ENCODE measurements at places on chromosomes 13 and 19.

GRCh38 chr19:17160908-17161307 is 54.2 kb upstream of the USE1 start:
- DNase-seq, result no peak

DNA sequence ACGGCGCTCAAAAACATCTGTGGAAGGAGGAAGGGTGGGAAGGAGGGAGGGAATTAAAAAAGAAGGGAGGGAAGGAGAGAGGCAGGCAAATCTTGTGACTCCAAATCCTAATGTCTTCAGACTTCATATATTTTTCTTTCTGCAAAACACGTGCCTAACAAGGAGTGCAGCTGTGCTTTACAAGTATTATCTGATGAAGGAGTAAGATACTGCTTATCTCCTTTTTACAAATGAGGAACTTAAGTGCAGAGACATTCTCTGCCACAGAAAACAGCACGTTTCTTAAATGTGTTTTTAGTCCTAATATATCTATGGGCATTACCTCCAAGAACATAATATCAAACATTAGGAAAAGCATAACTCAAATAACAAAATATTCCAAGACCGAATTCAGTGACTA is 6.5 kb downstream of the FLT3 start:
- DNase-seq, result no peak

DNA sequence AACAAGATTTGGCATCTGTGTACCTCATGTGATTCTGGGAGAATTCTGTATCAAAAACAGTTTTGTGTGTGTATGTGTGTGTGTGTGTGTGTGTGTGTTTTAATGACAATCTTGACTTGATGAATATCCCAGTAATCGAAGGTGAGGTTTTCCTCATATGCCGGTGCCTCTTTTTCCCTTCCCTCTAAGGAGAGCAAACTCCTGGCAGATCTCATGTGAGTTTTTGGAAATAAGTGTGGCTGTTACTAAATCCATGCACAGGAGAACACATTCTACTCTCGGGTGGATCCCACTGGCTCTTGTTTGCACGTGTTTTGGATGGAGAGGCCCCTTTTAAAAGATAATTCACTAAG is 29.0 kb upstream of the CEBPG start:
- DNase-seq, result no peak

- DNase-seq, result no peak
Measured at GRCh38 chr13:29858667-29859066, 8.2 kb upstream of the UBL3 start.

DNA sequence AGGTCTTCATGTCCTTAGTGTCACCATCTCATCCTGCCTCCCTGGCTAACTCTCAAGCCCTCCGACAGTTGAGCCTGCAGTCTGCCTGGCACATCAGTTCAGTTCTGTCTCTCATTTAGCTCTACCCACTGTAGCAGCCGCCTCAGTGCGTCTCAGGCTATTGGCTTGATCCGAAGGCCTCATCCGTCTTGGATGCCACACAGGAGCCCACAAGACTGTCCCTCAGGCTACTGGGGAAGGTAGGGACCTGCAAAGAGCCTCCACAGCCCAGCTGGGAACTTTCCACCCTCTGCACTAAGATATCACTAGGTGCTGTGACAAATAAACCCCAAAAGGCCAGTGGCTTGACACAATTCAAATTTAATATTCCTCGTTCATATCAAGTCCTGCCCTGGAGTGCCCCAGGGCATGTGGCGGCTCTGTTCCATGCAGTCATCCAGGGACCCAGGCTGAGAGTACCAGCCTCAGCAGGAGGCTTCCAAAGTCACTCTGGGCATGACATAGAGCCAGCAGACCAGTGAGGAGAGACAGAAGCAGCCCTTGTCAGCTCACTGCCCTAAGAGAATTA is 5.7 kb downstream of the VSTM2B start:
- no peak for DNase-seq

DNA sequence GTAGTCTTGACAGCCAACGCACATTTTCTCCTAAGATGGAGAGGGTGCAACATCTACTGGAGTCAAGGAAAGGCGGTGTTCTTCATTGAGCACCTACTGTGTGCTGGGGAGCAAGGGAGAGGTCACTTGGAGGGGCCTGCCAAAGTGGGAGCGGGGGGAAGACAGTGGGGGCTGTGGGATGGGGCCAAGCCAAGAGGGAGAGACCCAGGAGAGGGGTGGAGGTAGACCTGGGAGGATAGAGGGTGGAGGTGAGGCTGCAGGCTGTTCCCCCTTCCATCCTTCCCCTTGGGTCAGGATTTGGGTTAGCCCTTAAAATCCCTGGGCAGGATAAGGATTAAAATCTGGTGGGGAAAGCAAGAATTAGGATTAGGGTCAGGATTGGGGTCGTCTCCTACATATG is 1.7 kb upstream of the PLPP2 start:
- DNase-seq, result no peak

DNA sequence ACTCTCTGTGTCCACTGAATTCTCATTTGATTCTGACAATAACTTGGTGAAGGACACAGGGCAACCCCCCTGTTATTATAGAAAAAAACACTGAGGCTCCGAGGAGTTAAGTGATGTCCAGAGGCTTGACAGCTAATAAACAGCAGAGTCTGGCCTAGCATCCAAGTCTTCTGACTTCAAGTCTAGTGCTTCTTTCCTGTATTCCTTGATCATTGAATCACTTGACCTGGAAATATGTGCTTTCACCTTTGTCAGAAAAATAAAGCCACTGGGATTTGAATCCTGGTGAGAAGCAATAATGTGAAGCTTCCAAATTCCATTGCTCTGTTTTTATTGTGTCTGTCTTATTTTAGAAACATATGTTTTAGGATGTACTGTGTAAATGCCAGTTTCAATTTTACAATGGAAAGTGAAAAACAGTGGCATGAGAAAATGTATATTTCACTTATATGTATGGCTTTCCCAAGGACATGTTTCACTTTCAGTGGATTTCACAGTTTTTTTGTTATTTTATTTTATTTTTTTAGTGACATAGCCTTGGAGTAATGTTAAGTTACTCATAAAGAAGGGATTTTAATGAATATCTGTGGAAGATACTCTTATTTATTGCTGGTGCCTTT is 190.2 kb downstream of the GPC6 start:
- DNase-seq, result no peak

- DNase-seq, result peak; percentile 92
Measured at GRCh38 chr19:10334588-10335351, 1.4 kb upstream of the RAVER1 start.

DNA sequence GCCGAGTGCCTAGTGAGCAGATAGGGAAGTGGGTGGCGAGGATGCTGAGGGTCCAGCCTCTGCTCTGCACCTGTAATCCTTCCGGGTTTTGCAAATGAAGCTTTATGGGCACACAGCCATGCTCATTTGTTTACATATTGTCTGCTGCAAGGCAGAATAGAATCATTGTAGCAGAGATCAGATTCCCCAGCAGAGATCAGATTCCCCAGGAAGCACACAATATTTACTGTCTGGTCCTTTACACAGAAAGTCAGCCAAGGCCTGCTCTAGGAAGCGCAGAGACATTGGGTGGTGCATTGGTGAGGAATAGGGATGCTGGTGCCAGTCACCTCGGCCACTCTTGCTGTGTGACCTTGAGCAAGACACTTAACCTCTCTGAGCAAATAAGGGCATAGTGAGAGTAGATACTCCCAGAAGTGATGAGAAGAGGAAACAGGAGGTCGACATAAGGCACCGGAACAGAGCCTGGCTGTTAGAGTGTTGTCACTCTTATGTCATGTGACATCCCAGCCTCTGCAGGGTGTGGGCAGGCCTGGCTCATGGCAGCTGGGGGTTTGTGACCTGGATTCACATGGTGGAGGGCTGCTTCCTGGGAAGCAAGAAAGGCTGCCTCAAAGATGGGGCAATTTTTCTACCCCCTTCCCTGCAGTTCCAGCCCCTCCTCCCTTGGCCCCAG is 25.6 kb downstream of the CARM1 start:
- DNase-seq, result peak; percentile 93

DNA sequence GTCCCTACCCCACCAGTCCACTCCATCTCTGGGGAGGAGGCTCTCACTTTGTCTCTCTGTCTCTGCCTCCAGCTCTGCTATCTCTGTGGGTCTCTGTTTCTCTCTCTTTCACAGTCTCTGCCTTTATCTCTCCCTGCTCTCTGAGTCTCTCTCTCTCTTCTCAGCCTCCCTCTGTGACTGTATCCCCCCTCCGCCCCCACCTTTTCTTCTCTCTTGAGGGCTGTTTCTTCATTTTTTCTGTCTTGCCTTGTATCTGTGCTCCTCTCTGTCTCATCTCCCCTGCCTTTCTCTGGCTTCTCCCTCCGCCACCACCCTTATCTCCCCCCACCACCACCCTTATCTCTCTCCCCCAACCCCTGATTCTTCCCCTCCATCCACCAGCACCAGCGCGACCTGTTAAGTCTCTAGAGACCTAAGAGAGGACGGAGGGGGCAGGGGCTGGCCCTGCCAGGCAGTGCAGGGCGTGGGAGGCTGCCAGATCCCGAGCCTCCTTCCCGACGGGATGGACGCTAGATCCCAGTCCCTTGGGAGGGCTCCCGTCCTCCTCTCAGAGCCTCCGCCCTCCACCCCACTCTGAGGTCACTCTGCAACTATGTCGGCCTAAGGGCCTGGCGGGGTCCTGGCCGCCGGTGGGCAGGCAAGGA is 1.0 kb downstream of the AXL start:
- DNase-seq, result no peak

GRCh38 chr19:703651-704446 is 4.9 kb upstream of the PALM start:
- peak; percentile 50 for DNase-seq
